Stimulated activated CD4-positive, alpha-beta T cell treated with anti-CD3 and anti-CD28 coated beads, Interleukin-4, amount 100 ng/mL, for 24 hours (primary cell): ENCODE measurements at places on chromosomes 11 and 22.

DNA sequence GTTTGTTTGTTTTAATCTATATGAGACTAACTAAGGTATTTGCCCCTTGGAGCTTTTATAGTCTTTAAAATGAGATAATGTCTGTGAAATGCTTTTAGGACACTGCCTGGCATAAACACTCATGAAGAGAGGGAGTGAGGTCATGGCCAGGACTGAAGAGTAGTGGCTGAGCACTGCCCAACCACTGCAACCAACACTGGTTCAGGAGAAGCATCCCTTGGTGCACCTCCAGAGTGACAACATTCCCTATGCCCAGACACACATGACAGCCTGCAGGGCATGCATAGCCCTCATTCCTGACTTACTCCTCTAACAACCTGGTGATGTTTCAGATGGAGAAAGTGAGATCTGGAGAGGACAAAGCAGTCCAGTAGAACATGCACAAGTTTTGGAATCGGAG, 36.1 kb downstream of the ME3 start:
- DNase-seq = no peak

- no peak for DNase-seq
Observed at GRCh38 chr11:11568651-11569229, 53.1 kb downstream of the GALNT18 start.

GRCh38 chr11:23123753-23124152, 263.5 kb upstream of the CCDC179 start:
- no peak for DNase-seq

- DNase-seq = no peak
Observed at GRCh38 chr11:71330349-71330748, 78.0 kb upstream of the SHANK2 start.

DNA sequence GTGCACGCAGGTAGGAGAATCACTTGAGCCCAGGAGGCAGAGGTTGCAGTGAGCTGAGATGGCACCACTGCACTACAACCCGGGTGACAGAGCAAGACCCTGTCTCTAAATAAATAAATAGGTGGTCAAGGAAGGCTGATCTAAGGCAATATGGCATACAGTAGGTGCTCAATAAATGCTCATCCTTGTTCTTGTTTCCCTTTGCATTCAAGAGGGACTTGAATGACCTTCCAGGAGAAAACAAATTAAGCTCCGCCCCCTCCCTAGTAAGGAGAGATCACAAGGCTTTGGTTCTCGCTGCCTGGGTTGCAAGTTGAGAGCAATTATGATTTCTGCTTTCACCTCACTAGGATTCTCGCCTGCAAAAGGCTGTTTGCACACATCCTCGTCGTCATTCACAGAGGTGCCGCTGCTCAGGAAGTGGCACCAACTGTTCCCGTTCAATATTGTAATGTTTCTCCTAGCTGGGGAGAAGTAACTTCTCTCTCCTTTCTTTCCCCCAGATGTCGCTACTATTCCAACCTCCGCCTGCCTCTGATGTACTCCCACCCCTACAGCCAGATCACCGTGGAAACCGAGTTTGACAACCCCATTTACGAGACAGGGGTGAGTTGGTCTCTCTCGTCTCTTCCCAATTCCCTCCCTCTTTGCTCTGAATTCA, 51.8 kb upstream of the ASPHD2 start:
- no peak for DNase-seq
